ENCODE measurements at places on chromosomes 3 and 15.

DNA sequence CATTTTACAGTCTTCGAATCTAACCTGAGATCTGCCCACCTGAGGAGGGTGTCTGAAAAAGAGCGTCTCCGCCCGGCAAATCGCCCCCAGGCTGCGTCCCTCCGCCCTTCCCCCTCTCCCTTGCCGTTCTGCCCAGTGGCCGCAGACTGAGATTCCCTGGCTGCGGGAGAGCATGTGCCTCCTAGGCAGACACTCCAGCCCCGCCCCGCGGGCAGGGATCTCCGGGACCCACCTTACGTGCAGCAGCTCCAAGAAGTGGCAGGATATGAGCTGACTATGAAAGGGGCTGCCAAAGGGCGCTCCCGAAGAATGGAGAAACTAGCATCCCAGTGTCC, 2.7 kb upstream of the WNT5A start:
- no peak for DNase-seq

GRCh38 chr15:31554261-31554660, 227.6 kb downstream of the KLF13 start:
- no peak for DNase-seq

- no peak for DNase-seq
Observed at GRCh38 chr3:5309171-5309570, 121.7 kb downstream of the EDEM1 start.

GRCh38 chr15:67843092-67843501, 3.3 kb upstream of the RNU6-1 start:
- no peak for DNase-seq

DNA sequence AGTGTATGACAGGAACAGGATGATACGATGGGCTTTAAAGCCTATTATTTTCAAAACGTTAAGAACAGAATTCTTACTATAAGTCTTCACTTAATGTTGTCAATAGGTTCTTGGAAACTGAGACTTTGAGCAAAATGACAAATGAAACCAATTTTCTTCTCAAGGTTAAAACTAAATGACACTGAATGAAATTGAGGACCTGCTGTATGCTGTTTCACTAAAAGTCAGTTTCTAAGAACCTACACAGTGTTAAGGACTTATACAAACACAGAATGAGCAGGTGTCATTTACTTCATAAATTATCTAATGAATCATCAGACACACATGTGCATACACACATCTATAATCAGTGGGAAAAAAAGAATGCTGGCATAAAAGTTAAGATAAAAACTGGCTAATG, 106.9 kb downstream of the RFTN1 start:
- DNase-seq = no peak

- DNase-seq = no peak
Observed at GRCh38 chr3:149547413-149547812, 72.9 kb downstream of the TM4SF4 start.

Data from stimulated activated CD8-positive, alpha-beta memory T cell treated with anti-CD3 and anti-CD28 coated beads, Interleukin-2, amount 100 ng/mL, for 48 hours (primary cell).